ENCODE measurements at places on chromosomes 7 and 10. TPM values are rescaled to one million over a fixed set of nuclear protein-coding genes. Genes with fewer than 3 reads are reported as not detected.
A peak's percentile ranks its signal among the peaks of the same experiment; 100 is the strongest.

DNA sequence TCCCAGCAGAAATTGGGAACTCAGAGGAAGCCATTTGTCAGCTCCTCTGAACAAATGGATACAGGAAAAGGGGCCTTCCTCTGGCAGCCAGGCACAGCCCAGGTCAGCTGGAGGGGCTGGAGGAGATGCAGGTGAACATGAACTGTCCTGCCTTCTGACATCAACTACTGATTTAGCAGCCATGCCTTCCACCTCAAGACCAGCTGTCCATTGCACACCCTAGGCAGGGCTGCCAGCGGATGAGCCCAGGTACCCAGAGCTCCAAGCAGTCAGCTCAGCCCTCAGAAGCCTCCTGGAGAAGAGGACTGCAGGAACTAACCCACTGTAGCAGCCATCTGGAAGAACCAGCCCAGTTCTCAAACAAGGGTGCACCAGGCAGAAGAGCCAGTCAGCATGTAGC, 44.1 kb upstream of the GDF10 start:
- H3K27me3 ChIP-seq, result no peaks in the 10 kb centered on the region
- H3K36me3 ChIP-seq, result no peaks in the 10 kb centered on the region
- no peak overlapping the region for H3K4me3 ChIP-seq
- H3K27ac ChIP-seq, result no peak overlapping the region

DNA sequence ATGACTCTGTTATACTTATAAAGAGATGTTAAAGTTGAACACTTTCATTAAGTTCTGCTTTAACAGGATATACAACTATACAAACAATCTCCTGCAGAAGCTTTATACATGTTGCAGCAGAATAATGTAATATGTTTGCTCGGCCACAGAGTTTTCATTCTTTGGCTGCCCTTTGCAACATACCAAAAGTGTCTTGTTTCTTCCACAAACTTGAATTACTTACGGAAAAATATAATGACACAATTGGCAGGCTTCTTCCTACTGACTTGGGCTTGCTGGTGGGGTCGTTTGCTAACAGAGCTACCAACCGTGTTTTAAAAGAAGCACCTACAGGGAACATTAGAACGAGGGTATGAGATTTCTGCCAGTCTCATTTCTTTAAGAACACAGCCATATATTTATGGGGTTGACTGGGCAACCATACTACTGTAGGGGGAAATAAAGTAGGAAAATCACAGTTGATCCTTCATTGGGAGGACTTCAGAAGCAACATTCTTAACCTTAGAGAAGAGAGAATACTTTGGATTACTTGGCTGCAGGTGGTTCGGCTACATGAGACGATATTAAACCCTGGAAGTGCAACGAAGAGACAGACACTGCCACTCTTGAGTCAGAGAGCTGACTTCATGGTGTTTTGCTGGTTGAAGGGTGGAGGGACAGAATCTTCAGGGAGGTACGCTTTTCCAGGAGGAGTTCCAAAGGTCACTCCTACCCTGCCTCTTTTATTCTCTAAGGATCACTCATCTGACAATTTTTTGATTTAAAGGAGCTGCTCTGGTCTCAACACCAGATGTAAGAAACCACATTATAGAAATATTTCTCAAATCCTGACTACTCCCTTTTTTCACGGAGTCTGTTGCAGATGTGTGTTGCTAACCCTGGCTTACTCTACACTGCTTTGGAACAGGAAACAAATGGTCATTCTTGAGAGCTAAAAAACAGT, 123.9 kb downstream of the SEMA3C start:
- H3K4me3 ChIP-seq, result no peak overlapping the region
- H3K27me3 ChIP-seq, result no peaks in the 10 kb centered on the region
- H3K4me1 ChIP-seq, result no peaks in the 10 kb centered on the region
- DNase-seq, result no peak
- H3K36me3 ChIP-seq, result no peaks in the 10 kb centered on the region

DNA sequence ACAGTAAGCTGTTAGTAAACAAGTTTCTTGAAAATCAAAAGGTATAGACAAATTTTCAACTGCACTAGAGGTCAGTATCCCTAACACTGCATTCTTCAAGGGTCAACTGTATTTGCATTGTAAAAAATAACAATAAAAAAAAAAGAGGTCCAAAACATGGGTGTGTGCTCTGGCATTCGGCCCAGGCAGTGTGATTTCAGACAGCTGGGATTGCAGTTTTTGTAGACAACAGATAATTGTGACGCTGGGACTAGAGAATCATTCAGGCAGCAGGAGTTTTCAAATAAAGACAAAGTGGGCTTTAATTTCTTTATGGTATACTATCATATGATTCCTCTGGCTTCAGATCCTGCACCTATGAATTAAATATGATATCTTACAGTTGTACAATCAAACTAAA, 543.2 kb upstream of the SEMA3D start:
- no peak overlapping the region for H3K27ac ChIP-seq
- no peak for DNase-seq
- no peaks in the 10 kb centered on the region for H3K27me3 ChIP-seq
- no peaks in the 10 kb centered on the region for H3K4me1 ChIP-seq

DNA sequence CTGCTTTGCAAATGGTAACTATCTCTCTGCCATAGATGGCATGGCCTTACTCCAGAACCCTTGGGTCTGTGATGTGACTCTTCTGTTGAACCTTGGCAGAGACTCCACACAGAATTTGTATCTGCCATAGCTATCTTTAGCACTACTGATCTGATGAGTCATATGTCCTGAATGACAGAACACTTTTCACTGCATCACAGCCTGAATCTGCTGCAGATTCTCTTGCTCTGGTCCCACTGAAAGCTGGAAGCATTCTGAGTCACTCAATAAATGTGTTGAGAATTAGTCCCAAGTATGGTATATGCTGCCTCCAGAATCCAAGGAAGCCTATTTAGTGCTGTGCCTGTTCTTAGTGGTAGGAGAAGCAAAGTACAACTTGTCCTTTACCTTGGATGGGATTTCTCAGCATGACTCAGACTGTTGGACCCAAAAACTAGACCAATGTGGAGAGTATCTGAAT, 39.5 kb upstream of the ANKRD1 start:
- H3K27ac ChIP-seq, result peak overlapping the region; percentile 70
- H3K36me3 ChIP-seq, result no peaks in the 10 kb centered on the region
- H3K27me3 ChIP-seq, result no peaks in the 10 kb centered on the region

Gene GNAT3
- total RNA-seq, result not detected

Gene FAM25A
- not detected for total RNA-seq

GRCh38 chr7:80740778-80741545, 102.5 kb downstream of the CD36 start:
- no peaks in the 10 kb centered on the region for H3K36me3 ChIP-seq
- H3K27ac ChIP-seq, result no peak overlapping the region
- no peak for DNase-seq

DNA sequence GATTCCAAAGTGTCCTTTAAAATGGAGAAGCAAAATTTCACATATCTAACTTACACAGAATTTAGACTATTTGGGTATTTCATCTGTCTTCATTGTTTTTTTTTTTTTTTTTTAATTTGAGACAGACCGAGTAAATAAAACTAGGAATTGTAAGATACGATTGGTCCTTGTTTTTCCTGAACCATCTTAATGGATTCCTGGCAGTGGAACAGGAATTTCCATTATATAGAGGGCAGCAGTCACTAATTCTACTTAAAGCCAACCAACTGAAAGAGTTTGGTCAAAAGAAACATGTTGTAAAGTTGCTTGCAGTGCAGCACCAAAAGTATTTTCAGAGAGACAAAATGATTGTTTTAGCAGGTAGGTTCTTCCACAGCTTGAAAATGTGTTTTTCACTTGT, 72.5 kb upstream of the HGF start:
- no peak overlapping the region for H3K27ac ChIP-seq
- no peaks in the 10 kb centered on the region for H3K27me3 ChIP-seq
- no peaks in the 10 kb centered on the region for H3K36me3 ChIP-seq
- no peaks in the 10 kb centered on the region for H3K4me1 ChIP-seq
- no peak overlapping the region for H3K4me3 ChIP-seq

DNA sequence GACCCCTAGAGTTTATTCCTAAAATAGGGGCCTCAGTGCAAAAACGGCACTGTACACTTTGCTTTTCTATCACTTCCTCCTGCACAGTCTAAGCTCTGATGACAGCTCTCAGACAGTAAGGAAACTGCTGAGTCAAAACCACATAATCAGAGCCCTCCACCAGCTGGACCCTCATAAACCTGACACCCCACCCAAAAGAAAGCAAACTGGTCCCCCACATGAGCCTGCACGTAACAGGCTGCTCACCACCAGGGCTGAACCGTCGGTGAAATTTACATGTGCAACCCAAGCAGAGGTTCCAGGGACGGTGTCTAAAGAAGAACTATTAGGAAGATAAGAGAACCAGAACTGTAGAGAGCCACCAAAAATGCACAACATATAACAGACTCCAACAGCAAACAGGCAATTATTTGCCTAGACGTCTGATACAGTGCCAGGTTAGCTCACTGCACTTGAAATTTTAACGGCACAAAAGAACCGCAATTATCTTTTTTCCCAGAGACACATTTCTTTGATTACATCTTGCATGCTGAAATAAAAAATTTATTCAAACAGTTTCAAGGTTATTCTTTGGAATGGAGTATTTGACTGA, 19.6 kb downstream of the SGMS1 start:
- no peak for DNase-seq
- no peak overlapping the region for H3K4me3 ChIP-seq
- H3K27me3 ChIP-seq, result no peaks in the 10 kb centered on the region
- H3K27ac ChIP-seq, result no peak overlapping the region
- no peaks in the 10 kb centered on the region for H3K36me3 ChIP-seq

DNA sequence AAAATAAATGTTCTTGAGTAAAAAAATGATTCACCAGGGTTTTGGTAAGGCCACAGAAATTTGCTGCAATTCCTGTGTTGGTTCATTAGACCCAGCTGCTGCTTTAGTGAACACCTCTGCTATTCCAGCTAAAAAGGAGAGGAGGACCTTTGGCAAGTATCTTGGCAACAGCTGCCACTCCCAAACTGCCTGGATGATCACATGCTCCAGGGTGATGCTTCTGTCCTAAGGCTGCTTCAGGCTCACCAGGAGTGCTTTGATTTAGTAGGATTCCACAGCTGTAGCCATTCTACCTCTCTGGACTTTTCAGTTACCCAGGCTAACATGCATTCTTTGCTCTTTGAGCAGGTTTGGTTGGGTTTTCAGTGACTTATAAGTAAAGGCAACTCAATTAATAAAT, 82.6 kb upstream of the NPVF start:
- no peak overlapping the region for H3K27ac ChIP-seq
- no peak overlapping the region for H3K4me3 ChIP-seq
- H3K4me1 ChIP-seq, result no peaks in the 10 kb centered on the region
- DNase-seq, result no peak

GRCh38 chr10:6648894-6649720, 69.0 kb upstream of the PRKCQ start:
- no peaks in the 10 kb centered on the region for H3K36me3 ChIP-seq
- no peak overlapping the region for H3K4me3 ChIP-seq
- H3K27ac ChIP-seq, result no peak overlapping the region
- no peaks in the 10 kb centered on the region for H3K4me1 ChIP-seq

Gene FRMD4A
- 108 TPM for total RNA-seq

GRCh38 chr10:30013757-30014156, 45.6 kb downstream of the JCAD start:
- H3K27ac ChIP-seq, result peak overlapping the region; percentile 5
- no peak overlapping the region for H3K4me3 ChIP-seq
- H3K36me3 ChIP-seq, result no peaks in the 10 kb centered on the region
- no peaks in the 10 kb centered on the region for H3K27me3 ChIP-seq

- no peaks in the 10 kb centered on the region for H3K27me3 ChIP-seq
- no peak overlapping the region for H3K4me3 ChIP-seq
- peaks cover 55% of the 10 kb centered on the region for H3K36me3 ChIP-seq
Observed at GRCh38 chr7:55996856-55997500, 32.6 kb downstream of the NIPSNAP2 start.

DNA sequence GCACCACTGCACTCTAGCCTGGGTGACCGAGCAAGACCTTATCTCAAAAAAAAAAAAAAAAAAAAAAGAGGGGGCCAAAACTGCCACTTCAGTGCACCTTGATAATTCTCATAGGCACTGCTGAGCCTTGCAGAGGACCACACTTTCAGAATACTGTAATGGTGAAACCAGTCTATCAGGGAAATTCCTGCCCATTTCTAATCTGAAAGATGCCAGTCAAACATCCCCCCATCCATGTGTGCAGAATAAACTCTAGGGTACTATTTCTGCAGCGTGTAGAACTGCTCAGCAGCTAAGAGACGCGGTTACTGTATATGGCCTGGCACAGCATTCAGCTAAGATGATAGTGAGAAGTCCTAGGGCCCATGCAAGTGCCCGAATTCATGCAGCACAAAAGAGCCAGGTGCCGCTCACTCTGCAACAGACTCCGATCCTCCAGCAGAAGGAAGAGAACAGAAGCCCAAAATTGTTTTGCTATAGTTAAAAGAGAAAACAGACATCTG, 286.8 kb upstream of the KLF14 start:
- peaks cover 9% of the 10 kb centered on the region for H3K36me3 ChIP-seq
- H3K4me3 ChIP-seq, result no peak overlapping the region
- no peaks in the 10 kb centered on the region for H3K27me3 ChIP-seq
- DNase-seq, result no peak
- H3K4me1 ChIP-seq, result peaks cover 21% of the 10 kb centered on the region
- H3K27ac ChIP-seq, result no peak overlapping the region

DNA sequence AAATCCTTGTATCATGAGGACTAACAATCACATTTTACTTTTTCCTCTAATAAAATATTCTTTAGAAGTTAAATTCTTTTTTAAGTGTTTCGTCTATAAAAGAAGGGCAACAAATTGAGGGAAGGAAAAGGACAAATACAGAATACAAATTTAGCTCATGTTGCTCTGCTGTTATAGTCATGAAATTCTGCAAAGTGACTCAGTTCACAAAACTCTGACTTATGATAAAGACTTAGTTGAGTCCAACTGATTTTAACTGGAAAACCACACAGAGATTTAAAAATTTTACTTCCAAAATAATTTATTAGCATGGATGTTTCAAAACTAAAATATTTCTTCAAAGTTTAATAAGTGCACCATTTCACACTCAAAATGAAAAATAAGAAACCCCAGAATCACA, 75.0 kb upstream of the GPR22 start:
- peak overlapping the region; percentile 68 for H3K27ac ChIP-seq
- DNase-seq, result no peak
- H3K4me1 ChIP-seq, result no peaks in the 10 kb centered on the region
- H3K27me3 ChIP-seq, result no peaks in the 10 kb centered on the region
- no peak overlapping the region for H3K4me3 ChIP-seq

Gene DAGLB
- total RNA-seq, result 5.2 TPM

DNA sequence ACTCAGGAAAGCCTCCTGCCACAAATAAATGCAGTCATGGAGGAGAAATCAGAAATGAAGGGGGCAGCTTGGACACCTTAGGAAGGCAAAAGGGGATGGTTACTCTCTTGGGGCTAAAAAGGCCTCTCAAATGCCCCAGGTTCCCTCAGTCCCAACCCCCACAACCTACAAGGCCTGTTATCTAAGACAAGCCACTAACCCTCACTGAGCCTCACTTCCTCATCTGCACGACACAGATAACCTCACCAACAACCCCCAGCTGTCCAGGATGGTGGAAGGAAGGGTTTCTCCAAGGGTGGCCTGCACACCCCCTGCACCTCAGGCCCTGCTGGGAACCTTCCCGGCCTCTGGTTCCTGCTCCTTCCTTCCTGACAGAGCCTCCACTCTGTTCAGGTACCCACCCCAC, 29.2 kb downstream of the SORBS1 start:
- peak overlapping the region; percentile 37 for H3K4me3 ChIP-seq
- peak overlapping the region; percentile 69 for H3K27ac ChIP-seq
- H3K27me3 ChIP-seq, result no peaks in the 10 kb centered on the region

Gene CFAP46
- not detected for total RNA-seq

GRCh38 chr7:111718886-111719285, 156.6 kb upstream of the IMMP2L start:
- H3K27me3 ChIP-seq, result no peaks in the 10 kb centered on the region
- H3K36me3 ChIP-seq, result no peaks in the 10 kb centered on the region
- no peak overlapping the region for H3K4me3 ChIP-seq
- DNase-seq, result no peak
- no peaks in the 10 kb centered on the region for H3K4me1 ChIP-seq

- H3K4me1 ChIP-seq, result peaks cover 14% of the 10 kb centered on the region
- no peak overlapping the region for H3K27ac ChIP-seq
- DNase-seq, result no peak
- H3K36me3 ChIP-seq, result no peaks in the 10 kb centered on the region
Observed at GRCh38 chr10:113959383-113959760, 84.3 kb upstream of the ADRB1 start.

All from ascending aorta (tissue), 2 donors.